ENCODE measurements at places on chromosomes 4 and X.
A peak's percentile ranks its signal among the peaks of the same experiment; 100 is the strongest.

DNA sequence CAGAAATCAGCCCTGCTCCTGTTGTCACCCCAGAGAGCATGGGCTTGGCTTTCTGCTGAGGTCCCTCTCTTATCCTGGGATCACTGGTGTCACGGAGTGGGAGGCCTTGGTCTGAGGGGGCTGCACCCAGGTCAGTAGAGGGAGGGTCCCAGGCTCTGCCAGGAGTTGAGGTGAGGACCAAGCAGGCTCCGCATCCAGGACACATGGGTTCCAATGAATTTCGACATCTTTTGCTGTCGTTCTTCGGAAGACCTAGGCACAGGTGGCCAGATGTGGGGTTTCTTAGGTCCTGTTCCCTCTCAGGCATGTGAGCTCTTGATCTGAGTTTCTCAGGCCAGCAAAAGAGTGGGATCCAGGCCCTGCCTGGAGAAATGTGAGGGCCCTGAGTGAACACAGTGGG lies 10.0 kb downstream of the MAGEA4 start:
- no peak for DNase-seq

- no peak for DNase-seq
Observed at GRCh38 chr4:17490575-17491059, 21.3 kb downstream of the QDPR start.

DNA sequence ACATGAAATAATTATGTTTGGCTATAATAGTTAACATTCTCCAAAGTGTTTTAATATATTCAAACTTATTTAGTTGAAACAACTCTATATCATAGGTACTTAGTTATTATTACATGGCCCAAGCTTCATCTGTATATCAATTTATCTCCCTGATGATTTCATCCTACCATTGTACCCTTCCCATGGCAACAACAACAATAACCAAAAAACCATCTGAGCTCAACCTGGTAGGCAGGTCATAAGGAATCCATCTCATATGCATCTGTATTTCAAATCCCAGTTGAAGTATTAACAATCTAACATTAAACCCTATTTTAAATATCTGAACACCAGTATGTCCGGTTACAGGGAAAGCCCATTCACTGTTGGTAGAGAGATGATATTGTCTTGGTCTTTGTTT lies 33.1 kb upstream of the SLC7A11 start:
- no peak for DNase-seq

DNA sequence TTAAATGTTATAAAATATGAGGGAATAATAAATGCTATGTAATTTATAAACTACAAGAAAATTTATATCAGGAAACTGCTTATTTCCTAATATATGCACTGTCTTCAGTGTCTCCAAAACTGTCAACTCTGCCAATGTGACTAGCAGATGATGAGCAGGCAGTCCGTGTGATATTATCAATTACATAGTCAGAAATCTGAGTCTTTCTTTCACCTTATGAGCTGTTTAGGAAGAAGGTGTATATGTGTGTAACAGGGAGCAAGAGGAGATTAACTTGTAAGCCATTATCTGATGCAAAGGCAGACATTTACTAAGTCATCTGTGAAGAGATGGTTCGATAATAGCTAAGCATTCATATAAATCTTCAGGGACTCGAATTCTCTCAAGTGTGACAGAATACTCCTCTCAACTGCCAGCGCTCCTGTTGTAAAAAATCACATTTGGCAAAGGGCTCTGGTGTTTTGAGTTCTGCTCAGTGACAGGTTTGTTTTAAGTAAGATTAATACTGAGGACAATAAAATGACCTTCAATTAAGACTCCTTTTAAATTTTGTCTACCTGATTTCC lies 79.7 kb downstream of the SNCA start:
- no peak for DNase-seq

DNA sequence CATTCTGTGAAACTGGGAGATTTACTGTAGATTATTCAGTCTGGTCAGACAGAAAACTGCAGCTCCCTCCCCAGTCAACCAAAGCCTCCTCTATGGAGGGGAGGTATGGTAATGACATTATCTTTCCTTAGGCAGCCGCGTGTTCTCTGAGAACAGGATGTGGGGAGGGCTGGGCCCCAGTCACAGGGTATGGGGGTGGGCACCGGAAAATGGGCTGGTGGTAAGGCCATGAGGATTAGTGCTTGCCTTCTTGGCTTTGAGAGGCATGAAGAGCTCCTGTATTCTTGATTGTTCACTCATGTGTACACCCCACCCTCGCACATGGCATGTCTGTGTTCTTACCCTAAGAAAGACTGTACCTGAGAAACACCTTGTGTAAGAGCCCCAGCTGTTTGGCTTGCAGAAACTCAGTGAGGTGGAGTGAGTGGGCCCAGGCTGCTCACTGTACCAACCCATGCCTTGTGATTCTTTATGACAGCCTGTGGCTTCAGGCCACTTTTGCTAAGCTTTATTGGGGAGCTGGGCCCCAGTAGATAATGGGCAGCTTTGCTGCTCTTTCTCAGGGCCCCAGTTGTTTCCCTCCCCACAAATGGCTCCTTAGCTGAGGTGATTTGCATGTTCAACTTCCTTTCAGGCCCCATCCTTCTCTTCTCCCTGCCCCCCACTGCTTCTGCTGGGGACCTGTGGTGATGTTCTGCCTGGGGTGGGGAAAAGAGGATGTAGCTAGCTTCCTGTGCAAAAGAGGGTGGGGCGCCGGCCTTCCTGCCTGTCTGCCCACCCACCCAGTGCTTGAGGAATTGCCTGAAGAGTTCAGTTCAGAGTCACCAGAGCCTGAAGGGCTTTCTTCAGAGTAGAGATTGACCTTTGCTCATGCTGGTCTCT lies 30.7 kb downstream of the MSN start:
- no peak for DNase-seq

GRCh38 chrX:9171841-9172463 lies 138.0 kb upstream of the FAM9B start:
- peak; percentile 56 for DNase-seq

DNA sequence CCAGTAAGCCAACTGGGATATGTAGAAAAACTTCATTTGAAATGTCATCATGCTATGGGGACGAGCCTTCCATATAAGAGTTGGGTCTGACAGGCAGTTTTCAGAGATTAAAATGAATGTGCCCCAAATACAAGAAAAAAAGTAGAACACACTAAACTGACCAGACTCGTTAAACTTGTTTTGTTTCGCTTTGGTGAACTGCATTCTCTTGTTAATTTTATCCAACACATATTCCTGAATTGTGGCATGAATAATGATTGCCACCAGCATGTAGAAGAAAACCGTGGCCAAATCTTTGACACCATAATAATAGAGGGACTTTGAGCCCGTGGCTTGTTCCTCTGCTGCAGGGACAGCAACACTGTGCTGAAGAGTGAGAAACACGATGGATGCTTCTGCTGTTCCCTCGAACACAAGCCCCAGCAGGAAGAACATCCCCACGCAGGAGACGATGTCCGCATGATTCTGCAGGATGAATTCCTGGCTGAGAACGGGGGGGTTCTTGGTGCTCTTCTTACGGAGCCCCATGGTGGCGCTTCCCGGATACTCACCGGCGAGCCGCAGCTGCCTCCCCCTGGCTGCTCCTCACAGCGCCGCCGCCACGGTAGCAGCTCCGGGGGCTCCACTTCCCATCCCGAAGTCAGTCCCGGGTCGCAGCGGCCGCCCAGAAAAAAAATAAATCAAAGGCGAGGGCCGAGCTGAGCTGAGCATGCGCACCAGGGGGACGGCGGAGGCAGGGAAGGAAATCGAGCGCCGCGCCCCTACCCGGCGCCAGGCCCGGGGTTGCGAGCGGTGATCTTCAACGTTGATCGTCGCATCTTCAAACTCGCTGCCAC lies at the start of gene TRAM1L1:
Gene TRAM1L1 (minus strand): TSS at position 711 of the 836 bp plus-strand sequence. CDS start 183 bp downstream, at position 528.
- peak; percentile 89 for DNase-seq

DNA sequence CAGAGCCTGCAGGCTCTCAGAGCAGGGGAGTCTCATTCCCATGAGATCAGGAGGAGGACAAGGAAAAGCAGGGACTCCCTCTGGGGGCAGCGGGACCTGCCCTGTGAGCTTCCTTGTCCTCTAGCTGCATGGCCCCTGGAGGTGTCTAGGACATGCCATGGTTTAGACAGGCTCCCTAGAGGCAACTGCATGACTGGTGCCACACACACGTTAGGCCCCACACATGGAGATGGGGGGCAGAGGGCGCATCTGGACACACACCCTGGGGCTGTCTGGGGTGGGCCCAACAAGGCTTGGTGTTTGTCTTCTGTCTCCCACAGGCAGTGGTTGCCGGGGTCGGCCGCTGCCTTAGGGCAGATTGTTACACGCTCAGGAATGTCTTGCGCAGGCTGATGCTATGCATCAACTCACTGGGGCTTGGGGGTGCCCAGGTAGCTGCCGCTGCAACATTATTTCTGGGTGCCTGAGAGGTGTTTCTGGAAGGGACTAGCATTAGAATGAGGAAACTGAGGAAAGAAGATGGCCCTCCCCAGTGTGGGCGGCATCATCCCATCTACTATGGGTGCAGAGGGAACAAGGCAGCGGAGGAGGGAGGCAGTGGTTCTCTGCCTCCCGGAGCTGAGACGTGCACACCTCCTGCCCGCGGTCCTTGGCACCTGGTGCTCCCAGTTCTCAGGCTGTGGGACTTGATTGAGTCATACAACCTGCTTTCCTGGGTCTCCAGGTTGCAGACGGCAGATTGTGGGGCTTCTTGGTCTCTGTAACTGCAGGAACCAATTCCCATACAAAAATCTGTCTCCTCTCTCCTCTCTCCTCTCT lies 32.1 kb upstream of the GPR78 start:
- no peak for DNase-seq

DNA sequence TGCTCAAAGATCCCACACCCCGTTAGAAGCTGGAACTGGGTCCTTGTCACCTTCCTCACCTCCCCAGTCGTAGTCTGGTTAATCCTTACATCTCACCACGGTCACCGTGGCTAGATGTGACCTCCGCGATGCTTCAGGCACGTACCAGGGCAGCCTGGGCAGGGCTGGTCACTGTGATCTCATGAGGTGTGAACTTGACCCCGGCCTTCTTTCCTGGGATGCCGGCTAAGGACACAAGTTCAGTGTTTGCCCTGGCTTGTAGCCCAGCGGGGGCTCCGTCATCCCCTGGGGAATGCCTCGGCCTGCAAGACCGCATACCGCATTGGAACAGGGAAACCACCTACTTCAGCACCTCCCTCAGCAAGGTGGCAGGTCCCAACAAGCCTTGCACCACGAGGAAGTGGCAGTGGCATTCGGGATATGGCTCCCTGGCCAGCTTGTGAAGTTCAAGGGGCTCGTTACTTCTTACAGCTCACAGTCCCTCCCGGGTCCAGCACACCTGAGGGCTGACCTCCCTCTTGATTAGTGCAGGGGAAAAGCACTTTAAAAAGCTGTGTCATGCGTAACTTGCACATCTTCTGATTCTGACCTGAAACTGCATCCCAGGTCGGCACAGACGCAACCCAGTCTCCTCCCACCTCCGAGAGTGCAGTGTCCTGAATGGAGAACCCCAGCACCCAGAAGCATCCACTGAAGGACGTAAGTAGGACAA lies 25.9 kb downstream of the NOP14 start:
- DNase-seq = no peak

DNA sequence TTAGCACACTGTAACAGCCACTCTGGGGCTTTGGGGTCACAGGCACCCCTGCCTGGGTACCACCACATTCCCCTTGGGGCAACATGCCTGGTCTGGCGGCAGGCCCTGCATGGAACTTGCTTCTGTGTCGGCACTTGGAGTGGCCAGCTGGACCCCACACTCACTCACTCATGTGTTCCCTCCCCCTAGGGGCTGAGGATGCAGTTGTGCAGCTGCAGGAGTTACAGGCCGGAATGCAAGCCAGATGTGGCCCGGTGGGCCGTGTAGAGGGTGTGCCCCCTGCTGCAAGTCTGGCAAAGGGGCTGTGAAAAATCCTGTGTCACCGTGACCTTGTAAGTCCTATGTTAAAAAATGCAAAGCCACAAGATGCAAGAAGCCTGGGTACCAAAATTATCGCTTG lies 34.2 kb downstream of the ATXN3L start:
- DNase-seq = no peak

GRCh38 chr4:187432310-187432709 lies 563.3 kb upstream of the ZFP42 start:
- DNase-seq = no peak

Measured in AG08395 (cell line).